NCI-H146 (cell line): ENCODE measurements at places on chromosomes 12 and 14.

GRCh38 chr14:82192387-82192786 is 658.7 kb upstream of the SEL1L start:
- DNase-seq: no peak

DNA sequence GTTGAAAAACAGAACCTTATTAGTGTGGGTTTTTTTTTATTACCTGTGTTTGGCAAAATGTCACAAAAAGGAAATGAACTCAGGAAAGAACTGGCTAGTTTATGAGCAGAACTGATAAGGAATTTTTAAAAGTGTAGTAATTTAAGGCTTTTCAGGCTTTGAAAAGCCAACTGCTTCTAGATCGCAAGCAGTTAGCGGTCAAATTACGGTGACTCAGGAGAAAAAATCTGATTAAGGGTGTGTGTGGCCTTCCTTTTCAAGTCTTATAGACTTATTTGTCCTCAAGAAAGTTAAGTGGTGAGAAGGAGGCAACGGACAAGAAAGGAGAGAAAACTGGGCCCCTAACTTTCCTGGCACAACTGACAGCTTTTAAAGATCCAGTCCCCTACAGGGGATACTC is 33.4 kb downstream of the PDZRN4 start:
- DNase-seq: no peak

DNA sequence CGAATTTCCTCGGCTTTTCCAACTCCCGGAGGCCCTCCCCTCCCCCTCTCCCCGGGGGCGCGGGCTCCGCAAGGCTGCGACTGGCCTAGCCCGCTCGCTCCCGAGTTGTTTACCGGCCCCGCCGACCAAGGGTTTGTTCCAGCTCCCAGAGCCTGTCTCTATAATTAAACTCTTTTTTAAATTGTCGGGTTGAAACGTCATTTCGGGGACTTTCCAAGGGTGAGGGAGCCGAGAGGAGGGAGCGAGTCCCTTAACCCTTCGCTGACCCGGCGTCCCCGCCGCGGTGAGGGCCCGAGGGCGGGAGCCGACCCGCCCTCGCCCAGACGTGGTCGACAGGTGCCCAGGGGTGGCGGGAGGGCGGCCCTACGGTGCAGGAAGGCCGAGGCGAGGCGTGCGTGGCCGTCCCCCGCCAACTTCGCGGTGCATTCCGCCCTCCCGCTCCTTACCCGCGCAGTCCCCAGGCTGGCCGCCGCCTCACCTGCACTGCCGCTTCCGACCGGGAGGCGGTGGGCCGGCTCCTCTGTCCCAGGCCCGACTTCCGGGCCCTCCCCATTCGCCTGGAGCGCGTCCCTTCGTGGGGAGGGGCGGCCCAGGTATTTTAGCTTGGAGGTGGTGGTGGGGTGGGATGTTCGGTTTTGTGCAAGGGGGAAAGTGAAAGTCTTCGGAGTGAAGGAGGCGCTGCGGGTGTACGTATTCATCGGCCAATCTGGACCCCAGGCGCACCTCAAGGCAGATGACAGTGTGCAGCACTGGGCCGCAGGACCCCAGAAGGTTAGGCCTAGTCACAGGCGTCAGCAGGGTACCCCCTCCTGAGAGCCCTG is 2.9 kb upstream of the ZFP36L1 start:
- DNase-seq: peak; percentile 47

GRCh38 chr14:87687420-87687819 is 305.6 kb downstream of the GALC start:
- no peak for DNase-seq

DNA sequence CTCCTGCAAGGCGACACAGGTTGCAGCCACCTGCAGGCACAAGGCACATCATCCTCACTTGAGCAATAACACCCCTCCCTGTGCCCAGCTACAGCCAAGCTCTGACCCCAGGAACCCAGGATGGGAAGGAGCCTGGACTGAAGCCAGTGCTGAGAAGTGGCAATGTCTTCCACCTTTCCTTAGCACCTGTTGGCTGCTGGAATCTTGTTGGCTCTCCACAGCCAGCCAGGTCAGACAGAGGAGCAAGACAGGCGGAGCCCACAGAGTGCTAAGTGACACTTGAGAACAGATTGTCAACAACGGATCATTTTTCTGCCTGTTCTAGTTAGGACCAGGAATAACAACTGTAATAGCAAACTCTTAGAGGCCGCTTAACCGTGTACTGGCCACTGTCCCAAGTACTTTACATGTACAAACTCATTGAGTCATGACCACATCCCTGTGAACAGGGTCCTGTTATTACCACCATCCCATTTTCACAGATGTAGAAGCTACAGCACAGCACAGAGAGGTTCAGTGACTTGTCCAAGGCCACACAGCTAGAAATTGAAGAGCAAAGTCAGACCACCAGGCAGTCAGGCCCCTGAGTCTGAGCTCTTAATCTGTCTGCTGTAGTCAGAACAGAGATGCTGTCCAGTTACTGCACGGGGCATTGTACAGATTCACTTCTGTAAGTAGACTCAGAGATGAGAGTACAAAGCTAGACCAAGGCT is 45.6 kb downstream of the RNFT2 start:
- no peak for DNase-seq

- DNase-seq: no peak
Measured at GRCh38 chr14:103416916-103417315, 31.7 kb downstream of the MARK3 start.

- DNase-seq: peak; percentile 39
Measured at GRCh38 chr14:52551696-52552062, 626 bp downstream of the TXNDC16 start.

DNA sequence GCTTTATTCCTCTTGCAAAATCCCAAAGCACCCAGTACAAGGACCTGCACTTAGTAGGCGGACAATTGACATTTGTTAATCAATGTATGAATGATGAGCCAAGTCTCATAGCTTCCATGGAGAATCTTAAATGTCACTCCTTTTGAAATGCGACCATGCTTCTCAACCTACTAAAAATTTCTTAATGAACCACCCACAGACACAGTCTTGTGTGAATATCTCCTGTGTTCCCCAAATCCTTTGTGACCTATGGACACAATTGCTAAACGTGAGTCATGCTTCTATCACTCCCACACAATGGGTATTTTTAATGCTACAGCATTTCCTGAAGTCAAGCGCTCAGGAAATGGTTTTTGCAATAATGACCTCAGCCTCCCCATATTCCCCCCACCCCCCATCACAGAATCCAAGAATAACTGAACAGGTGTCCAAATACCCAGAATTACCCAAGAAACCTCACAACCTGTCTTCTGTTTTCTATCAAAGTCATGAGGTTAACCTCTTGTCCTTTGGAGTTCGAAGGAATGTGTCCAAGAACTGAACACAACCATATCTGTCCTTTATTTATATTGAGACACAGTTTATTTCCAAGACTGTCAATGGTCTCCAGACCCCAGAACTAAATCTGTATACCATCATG is 163.6 kb upstream of the PLEKHG7 start:
- no peak for DNase-seq

DNA sequence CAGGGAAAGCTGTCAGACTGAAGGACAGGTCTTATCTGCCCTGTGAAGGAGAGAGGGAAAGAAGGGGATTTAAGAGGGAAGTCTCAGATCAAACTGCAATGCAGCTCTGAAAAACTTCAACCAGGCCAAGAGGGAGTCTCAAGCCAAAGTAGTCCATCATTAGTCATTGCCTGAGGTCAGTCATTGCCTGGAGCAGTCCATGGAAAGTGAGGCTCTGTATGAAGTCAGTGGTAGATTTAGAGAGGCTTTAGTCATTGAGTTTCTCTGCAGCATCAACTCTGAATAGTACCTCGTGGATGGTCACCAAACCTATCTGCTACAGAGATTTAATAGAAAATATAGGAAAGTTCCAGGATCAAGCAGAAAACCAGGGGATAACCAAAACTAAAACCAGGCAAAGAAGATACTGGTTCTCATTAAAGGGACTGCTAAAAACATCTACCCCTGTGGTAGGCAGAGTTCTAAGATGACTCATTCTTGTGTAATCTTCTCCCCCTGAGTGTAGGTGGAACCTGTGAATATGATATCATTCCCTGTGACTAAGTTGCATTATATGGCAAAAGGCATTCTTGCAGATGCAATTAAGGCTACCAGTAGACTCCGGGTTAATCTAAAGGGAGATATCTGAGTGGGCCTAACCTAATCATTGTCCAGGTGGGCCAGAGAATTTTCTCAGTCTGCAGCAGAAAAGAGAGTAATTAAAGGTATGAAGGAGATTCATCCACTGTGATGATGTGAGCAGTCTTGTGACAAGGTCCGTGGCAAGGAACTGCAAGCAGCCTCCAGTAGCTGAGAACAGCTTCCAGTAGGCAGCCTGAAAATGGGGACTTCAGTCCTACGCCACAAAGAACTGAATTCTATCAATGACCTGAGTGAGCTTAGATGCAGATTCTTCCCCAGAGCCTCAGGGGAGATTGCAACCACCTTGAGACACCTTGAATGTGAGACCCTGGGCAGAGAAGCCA is 123.1 kb downstream of the GALC start:
- DNase-seq: no peak

- peak; percentile 70 for DNase-seq
Measured at GRCh38 chr14:90093942-90094595, 32.3 kb downstream of the KCNK13 start.

- no peak for DNase-seq
Measured at GRCh38 chr14:59277659-59278058, 89.2 kb downstream of the DAAM1 start.

DNA sequence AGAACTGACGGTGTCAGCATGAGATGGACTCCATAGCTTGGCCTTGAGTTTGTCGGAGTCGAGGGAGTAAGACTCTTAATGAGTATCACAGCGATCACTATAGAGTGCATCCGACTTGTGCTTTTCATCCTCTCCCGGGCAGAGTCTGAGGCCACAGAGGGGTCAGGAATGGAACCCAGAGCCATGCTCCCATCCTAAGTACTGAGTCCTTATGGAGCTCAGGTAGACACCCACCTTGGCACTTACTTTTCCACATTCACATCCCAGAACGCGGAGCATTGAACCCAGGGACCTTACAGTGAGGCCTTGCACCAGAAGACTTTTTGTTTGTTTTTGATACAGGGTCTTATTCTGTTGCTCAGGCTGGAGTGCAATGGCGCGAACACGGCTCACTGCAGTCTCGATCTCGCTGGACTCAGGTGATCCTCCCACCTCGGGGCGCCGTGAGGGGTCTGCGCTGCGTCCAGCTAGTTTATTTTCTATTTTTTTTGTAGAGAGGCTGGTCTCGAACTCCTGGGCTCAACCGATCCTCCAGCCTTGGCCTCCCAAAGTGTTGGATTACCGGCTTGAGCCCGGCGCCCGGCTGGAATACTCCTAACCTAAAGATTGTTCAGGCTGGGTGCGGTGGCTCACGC is 719 bp upstream of the SRSF9 start:
- DNase-seq: peak; percentile 42

DNA sequence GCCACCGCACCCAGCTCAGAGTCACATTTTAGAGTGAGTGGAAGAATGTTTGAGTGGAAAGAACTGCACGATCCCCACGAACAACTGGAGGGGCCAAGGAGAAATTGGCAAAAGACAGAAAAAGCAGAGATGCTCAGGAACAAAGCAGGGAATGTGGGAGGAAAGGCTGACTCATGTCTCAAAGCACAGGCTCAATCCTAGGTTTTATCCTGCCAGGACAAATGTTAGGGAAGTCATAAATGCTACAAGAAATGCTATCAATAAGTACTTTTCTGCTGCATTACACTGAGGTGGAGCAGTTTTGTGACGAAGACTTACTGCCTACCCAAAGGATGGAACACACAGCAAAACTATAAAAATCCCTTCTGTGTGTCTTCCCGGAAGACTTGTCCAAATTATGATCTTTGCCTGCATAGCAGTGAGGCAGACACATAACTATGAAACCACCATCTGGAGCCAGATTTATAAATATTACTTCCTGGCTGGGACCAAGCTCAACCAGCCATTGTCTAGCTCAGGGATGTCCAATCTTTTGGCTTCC is 26.7 kb downstream of the NIN start:
- no peak for DNase-seq
